ENCODE measurements at places on chromosomes 7 and 10.

DNA sequence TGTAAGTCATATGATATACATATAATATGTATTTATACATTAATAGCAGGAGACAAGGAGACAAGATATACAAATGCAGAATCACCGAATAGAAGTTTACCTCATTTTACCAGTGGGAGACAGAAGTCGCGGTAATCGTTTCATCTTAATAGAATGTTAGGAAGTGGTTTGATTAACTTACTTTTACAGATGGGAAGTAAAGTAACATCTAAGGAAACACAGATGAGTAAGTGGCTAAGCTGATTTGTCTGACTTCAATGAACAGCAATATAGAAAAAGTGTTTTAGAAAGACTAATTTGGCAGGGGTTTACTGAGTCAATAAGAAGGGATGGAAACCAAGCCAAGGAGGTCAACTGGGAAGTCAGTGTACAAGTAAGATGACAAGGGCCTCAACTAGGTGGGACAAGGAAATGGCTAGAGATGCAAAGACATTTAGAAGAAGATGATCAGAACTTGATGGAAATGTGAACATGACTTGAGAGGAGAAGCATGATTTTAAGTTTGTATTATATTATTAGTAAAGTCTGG is 36.2 kb upstream of the FAM133B start:
- no peak for DNase-seq

- DNase-seq: no peak
Observed at GRCh38 chr10:111075577-111076185, 1.1 kb upstream of the ADRA2A start.

DNA sequence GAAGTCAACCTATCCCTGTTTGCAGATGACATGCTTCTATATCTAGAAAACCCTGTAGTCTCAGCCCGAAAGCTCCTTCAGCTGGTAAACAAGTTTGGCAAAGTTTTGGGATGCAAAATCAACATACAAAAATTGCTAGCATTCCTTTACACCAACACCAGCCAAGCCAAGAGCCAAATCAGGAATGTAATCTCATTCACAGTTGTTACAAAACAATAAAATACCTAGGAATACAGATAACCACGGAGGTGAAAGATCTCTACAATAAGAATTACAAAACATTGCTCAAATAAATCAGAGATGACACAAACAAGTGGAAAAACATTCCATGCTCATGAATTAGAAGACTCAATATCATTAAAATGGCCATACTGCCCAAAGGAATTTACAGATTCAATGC is 50.4 kb upstream of the ZNF365 start:
- DNase-seq: no peak

DNA sequence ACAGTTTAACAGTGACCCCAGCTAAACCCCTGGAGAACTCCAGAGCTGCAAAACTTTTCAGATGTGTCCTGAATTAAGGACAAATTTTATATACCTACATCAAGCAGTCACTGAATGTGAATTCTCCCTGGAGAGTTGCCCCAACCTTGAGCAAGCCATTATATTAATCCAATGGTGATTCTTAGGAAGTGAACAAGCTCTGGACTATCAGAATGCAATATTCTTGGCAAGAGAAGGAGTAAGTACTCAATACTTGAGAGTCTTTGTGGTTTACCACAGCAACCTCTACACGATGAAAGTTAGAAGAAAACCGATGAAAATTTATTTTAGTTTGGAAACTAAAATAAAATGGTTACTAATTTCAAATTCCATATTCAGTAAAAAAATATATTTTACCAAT is 19.3 kb upstream of the ZNF365 start:
- DNase-seq: no peak

DNA sequence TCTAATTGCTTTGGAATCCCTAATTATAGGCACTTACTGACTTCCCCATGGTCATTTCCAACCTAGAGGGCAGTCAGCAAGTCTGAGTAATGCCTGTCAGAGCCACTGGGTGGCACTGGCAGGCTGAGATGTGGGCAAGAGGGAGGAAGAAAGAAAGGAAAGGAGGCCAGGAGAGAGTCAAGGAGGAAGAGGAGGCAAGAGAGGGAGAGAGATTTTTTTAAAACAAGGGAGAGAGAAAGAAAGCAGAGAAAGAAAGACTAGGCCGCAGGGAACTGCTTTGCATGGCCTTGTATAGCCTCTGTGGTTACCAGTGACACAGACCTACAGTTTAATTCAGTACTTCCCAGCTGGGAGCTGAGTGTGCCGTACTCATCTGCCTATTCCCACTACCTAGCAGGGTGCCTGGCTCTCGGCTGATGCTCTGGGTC is 210.4 kb upstream of the ADO start:
- no peak for DNase-seq

DNA sequence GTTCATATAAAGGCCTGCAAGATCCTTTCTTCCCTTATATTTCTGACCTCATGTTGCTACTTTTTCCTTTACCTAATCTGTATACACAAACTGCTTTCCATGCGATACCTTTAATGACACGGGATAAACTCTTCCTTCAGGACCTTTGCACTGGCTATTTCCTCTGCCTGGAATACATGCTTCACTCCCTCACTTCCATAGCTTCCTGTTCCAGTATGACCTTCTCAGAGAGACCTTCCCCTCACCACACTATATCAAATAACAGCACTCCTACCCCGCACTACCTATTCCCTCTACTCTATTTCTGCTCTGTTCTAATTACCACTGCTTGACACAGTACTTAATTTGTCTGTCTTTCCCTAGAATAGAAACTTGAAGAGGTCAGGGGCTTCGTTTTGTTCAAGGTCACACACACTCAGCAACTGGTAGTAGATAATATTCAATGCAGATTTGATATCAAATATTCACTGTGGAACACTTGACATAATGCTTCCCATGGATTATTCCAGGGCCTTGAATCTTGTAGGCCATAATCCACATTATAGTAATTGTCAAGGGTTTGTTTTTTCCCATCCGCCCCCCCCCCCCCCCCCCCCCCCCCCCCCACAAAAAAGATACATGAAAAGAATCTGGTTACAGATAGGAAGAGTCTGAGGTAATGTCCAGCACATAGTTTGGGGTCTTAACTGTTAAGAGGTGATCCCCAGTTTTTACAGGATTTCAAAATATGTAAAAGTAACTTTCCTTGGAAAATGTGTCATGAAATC is 11.1 kb downstream of the SYPL1 start:
- DNase-seq: no peak

DNA sequence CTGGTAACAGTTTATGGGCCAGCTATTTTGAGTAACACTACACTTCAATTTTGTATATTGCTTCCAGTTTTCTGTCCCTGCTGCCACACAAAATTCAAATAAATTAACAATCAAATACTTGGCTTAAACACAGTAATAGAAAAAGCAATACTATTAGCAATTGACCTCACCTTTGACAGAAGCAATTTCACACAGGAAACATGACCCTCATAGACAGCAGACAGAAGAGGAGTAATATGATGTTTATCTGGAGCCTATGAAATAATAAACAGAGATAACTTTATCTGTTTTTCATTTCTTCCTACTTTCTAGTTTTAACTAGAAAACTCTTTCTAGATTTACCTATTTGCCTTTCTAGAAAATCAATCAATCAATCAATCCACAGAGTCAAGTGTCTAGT is 26.7 kb downstream of the MTPN start:
- no peak for DNase-seq

DNA sequence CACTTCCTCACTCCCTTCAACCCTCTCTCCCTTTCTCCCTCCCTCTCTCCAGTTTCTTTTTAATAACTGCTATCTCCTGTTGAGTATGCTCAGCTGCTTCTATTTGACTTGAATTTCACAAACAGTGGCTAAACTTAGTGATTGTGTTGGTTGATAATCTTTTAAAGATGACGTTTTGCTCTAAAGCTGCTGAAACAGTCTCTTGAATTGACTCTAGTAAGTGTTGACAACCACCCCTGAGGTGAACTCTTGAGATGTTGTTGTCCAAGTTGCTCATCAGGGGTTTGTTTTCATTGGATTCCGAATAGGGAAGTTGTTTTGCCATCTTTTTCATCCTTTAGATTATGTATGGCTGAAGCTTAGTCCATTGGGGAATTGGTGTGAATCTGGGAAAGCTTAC is 176.2 kb downstream of the TWIST1 start:
- DNase-seq: no peak

GRCh38 chr7:117185124-117185523 is 137.7 kb downstream of the WNT2 start:
- no peak for DNase-seq

- no peak for DNase-seq
Observed at GRCh38 chr10:110340816-110341215, 36.1 kb upstream of the SMNDC1 start.

- DNase-seq: no peak
Observed at GRCh38 chr7:111711426-111712065, 149.3 kb upstream of the IMMP2L start.

DNA sequence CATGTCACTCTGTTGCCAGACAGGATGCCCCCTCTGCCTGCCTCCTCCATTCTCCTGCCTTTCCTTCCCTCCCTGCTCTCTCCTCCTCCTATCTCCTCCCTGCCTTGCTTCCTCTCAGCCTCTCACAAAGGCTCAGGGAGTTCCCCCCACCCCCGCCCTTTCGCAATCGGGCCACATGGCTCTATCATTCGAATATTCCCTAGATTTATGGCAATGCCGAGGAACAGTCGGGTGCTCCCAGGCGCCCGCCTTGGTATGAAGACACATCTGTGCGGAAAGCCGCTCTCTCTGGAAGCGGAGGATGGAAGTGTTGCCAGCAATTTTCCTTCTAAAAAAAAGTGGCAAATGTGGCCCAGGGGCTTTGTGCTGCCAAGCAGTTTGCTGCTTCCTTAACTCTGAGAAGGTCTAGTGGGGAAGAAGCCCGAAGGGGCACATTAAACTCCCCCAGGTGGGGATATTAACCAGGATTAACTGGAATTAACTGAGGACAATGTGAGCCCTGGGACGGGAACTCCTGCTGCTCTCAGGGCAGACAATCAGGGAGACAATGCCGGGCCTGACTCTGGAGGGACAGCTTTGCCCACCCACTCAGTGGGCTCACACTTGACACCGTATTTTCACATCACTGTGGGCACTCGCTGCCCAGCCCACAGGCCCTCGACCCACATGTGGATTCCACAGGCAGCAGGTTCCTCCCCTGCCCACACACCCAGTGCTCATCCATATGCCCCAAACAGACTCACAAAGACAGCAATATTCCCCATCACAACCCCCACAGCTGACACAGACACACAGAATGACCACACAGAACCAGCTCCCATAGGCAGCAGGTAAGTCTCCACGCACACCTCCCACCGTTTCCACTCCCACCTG is 88.4 kb upstream of the SMNDC1 start:
- no peak for DNase-seq

- DNase-seq: no peak
Observed at GRCh38 chr7:115359119-115359518, 437.2 kb downstream of the MDFIC start.

- DNase-seq: no peak
Observed at GRCh38 chr7:32658034-32658433, 162.7 kb downstream of the AVL9 start.

DNA sequence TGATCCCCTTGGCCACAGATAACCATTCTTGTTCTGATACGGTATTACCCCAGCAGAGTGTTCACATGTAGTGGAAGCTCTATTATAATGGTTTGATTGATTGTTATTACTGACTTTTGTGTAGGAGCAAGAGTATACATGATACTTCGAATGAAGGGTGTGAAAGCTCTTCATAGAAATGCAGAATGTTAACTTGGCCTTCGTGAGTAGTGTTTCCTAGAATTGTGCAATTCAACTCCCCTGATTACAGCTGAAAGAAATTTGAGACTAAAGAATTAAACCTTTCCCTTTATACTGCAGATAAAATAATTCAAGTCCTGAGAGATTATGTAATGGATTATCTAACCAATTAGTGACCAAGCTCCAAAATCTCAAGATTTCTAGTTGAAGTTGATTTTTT is 38.2 kb downstream of the MKLN1 start:
- DNase-seq: no peak

Measured in activated CD8-positive, alpha-beta memory T cell treated with anti-CD3 and anti-CD28 coated beads for 48 hours (primary cell).